ENCODE measurements at places on chromosomes 4 and X.

- peak; percentile 63 for DNase-seq
These were observed 24.3 kb upstream of the SRD5A3 start for GRCh38 chr4:55321707-55322264.

DNA sequence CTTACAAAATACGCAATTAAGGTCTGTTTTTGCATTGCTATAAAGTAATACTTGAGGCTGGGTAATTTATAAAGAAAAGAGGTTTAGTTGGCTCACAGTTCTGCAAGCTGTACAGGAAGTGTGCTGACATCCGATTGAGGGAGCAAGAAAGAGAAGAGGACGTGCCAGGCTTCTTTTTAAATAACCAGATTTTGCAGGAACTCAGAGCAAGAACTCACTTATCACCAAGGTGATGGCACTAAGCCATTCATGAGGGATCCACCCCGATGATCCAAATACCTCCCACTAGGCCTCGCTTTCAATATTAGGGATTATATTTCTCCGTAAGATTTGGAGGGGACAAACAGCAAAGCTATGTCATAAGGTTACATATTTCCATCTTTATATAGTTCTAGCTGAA lies 456.7 kb downstream of the GLUD2 start:
- no peak for DNase-seq

DNA sequence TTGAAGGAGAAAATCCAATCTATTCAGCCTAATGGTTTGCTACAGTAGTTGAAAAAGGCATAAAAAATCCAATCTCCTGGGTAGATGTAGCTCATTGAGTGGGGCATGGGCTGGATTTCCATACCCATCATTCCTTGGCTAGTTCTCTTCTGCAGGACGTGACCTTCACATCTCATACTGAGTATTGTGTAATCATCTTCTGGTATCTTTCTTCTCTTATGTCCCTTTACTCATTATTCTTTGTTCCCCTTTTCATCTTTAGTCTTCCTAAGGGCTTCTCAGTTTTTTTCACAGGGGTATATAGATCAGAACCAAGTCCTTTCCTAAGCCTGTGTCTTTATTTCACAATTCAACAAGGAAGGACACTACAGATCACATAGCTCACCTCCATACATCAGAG lies 727.6 kb upstream of the MAGEB2 start:
- DNase-seq, result no peak

- DNase-seq, result no peak
These were observed 100.8 kb downstream of the ARSJ start for GRCh38 chr4:113878668-113879067.

GRCh38 chr4:67934628-67935027 lies 28.7 kb downstream of the TMPRSS11A start:
- no peak for DNase-seq

Data from SW 1271 (cell line).